ENCODE measurements at places on chromosomes 1 and 21. TPM values are rescaled to one million over a fixed set of nuclear protein-coding genes. Genes with fewer than 3 reads are reported as not detected.

The PLA2G5 gene
- 32.8 TPM for total RNA-seq

The TNNT2 gene
- not detected for total RNA-seq

The REN gene
- not detected for total RNA-seq

The PLPPR4 gene
- total RNA-seq, result 0.83 TPM

The C1orf87 gene
- total RNA-seq, result not detected
